ENCODE measurements at places on chromosomes 1 and 21.

- no peak for DNase-seq
Observed at GRCh38 chr1:32438136-32438535, 26.7 kb upstream of the ZBTB8B start.

DNA sequence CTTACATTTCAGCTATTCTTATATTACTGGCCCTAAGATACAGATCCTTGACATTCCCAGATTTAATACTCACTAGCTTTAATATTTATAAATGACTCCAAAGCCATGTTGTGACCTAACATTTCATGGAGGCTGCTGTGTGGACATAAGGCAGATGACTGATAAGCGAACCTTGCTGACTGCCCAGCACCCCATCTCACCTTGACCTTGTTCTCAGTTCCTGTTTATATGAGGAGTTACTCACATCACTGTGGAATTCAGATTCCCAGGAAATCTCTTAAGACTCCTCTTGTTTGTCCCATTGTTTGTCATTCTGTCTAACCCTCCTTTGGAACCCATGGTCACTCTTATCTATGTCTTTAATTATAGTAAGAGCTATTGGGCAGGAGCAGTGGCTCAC lies 21.9 kb downstream of the RAB3B start:
- DNase-seq = no peak

DNA sequence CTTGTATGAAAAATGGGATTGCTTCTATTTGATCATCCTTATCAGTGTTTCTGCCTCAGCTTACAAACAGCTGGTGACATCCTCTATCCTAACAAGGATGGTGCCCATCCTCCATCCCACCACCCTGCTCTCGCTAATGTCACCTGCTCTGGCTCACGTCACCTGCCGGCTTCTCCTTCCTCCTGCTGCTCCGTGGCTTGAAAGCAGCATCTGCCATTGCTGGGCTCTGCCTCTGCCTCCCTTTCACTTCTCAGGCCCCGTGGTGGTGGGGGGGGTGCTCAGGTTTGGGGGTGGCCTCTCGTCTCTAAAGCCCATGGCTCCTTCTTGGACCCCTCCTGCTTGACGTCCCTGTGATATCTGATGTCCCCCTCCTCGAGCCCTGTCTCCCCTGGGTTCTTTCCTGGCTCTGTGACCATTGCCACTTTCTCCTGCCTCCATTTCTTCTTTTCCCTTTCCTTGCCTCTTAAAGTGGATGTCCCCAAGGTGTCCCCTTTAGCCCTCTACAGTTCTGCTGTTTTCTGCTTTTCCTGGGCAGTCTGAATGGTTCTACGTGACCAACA lies 135.5 kb upstream of the ERRFI1 start:
- DNase-seq = no peak

DNA sequence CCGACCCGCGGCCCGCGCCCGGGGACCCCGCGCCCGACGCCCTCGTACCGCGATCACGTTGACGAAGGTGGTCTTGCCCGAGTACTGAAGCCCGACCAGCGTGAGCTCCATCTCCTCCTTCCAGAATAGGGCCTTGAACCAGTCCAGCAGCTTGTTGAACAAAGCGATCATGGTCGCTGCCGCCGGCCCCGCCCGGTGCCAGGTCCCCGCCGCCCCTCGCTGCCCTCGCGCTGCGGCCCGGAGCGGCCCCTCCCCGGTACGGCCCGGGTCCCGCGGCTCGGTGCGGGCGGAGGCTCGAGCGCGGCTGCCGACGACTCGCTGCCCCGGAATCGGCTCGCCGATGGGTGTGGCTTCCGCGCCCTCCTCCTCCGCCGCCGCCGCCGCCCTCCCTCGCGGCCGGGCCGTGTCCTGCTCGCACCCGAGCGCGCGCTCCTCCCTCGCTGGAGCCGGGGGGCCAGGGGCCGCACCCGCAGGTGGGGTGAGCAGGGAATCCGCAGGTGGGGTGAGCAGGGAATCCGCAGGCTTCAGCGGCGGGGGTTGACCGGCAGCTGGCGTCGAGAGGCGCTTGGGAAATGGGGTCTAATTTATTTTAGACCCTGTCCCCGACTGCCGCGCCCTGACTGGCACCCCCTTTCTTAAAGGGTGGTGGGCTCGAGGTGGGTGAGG lies at the start of gene ARL8A:
ARL8A (minus strand) TSS at position 336 of the 666 bp plus-strand sequence; CDS start at position 171, 165 bp downstream.
- peak; percentile 53 for DNase-seq

- DNase-seq = no peak
Observed at GRCh38 chr1:21742578-21742977, 40.4 kb downstream of the USP48 start.

DNA sequence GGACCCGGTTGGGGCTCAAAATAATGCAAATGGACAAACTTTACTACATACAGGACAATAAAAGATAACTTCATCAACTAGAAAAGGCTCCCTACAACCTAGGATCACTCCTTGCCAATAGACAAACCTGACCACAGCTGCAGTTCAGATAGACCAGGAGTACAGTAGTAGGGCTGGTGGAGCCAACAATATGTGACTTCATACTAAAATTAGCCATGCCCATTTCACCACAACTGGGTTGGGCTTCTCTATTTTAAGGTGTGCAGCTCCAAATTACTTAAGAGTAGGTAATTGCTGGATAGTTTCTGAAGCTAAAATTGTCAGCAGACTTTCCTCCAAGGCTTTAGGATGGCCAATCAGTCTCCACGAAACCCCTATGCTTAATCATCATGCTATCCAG lies 3.9 kb downstream of the DENND1B start:
- no peak for DNase-seq

DNA sequence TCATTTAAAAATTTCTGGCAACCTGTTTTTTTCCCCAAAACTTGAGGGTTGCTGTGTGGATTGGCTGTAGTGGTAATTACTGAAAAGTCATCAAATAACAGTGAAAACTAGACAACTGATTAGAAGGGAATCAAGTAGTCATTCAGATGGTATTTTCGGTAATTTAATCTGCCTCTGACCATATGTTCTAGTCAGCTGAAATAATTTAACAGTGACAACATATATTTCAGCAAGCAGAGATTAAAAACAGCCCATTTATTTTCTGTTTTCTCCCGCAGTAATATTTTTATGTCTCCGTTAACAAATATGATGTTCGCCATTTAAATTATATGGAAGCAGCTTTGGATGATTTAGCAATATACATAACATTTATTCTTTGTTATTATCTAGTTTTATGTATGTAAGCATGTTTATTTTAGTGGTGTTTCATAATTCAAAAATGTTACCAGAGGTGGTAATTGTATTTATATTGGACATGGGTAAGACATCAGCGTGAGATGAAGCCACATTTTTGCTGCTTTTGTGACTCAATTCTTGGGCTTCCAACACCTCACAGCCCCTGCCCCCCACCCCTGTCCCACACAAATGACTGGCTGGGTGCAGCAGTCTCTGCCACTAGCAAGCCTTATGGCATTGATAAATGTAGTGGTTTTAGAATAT lies 104.4 kb downstream of the GALNT2 start:
- DNase-seq = no peak

DNA sequence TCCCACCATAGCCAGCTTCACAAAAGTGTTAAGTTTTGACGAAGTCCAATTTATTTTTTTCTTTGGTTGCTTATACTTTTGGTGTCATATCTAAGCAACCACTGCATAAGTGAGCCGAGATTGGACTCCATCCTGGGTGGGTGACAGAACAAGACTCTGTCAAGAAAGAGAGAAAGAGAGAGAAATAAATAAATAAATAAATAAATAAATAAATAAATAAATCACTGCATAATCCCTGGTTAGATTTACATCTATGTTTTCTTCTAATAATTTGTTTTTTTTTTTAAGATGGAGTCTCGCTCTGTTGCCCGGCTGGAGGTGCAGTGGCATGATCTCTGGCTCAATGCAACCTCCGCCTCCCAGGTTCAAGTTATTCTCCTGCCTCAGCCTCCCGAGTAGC lies 18.3 kb upstream of the ZFYVE9 start:
- DNase-seq = no peak

GRCh38 chr1:51100264-51100880 lies 1.7 kb upstream of the C1orf185 start:
- DNase-seq = no peak

- DNase-seq = no peak
Observed at GRCh38 chr1:93253516-93253915, 73.0 kb downstream of the CCDC18 start.

DNA sequence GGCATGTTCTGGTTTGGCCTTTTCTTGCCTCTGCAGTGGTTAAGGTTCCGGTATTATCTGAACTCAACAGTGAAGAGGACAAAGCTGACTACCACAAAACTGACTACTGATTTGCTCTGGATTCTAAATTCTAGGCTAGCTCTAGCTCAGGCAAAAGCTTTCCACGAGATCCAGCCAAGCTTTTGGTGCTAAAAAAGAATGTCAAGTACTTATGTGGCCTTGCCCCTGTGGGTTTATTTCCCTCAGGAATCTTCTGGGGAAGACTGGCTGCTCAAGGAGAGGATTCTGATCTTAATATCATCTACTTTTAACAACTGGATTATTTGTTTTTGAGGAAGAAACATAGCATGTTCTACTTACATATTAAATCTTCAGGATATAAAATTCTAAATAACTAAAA lies 26.1 kb upstream of the MTMR11 start:
- no peak for DNase-seq

- DNase-seq = no peak
Observed at GRCh38 chr1:111571987-111572386, 47.6 kb upstream of the RAP1A start.

GRCh38 chr1:168097921-168098528 lies 38.7 kb downstream of the GPR161 start:
- DNase-seq = no peak

DNA sequence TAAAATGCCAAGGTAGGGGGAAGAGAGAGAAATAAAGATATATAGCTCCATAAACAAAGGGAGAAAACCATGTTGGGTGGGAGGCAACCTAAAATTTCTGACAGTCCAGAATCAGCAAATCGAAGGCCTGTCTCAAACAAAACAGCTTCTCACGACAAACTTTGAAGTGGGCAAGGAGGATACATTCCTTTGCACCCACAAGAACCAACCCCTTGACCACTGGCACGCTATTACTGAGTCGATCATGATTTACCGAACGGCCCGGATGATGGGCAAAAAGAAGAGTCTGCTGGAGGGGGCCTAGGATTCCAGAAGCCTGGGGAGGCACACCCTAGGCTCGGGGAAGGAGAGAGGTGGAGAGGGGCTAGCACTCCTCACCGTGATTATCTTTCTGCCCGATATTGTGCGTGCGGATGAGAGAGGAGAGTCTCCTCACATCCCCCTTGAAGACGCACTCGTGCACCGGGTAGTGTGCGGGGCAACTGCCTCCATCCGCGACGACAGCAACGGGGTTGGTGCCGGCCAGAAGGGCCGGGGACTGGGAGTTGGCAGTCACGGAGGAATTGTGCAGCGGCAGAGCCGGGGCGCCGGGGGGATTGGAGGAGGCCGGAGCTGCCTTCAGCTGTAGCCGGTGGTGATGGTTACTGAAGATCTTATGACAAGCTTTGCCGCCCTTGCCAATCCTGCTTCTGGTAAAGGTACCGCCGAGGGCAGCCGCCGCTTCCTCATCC lies 756 bp downstream of the ANKRD13C start:
- no peak for DNase-seq

GRCh38 chr1:56249234-56249633 lies 330.1 kb downstream of the PLPP3 start:
- DNase-seq = no peak

DNA sequence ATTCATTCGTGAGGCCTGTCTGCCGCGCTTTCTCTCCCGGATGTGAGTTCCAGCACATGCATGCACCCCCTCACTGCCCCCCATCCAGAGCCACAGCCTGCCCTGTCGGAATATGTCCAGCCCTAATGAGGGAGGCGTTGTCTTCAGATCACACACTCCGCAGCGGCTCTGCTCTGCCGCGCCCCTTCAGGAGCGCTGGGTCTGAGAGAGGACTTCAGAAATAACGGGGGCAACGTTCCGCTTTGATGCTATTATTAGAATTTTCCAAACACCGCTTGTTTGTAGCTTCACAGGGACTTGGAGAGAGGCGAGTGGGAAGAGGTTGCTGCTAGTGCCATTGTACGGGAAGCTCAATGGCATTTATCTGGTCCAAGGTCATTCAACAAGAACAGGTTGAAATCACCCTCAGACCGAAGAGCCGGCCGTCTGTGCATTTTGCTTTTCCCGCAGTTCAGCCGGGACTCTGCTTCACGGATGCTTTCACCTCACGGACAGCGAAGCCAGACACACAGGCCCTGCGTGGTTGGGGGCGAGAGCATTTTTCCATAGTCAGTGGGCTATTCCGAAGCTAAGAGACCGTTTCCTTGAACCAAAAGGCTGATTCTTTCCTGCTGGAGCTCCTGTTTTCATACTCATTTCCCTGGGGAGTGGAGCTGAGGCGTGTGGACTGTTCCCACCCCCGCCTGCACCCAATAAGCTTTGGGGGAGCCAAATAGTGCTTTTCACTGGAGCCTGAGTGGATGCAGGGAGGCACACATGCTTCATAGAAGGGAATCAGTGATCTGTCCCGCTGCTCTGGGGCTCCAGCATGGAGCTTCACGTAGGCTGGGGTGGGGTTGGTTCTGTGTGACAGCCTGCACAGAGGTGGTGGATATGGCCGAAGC lies 69.7 kb downstream of the GALNT2 start:
- DNase-seq = no peak

DNA sequence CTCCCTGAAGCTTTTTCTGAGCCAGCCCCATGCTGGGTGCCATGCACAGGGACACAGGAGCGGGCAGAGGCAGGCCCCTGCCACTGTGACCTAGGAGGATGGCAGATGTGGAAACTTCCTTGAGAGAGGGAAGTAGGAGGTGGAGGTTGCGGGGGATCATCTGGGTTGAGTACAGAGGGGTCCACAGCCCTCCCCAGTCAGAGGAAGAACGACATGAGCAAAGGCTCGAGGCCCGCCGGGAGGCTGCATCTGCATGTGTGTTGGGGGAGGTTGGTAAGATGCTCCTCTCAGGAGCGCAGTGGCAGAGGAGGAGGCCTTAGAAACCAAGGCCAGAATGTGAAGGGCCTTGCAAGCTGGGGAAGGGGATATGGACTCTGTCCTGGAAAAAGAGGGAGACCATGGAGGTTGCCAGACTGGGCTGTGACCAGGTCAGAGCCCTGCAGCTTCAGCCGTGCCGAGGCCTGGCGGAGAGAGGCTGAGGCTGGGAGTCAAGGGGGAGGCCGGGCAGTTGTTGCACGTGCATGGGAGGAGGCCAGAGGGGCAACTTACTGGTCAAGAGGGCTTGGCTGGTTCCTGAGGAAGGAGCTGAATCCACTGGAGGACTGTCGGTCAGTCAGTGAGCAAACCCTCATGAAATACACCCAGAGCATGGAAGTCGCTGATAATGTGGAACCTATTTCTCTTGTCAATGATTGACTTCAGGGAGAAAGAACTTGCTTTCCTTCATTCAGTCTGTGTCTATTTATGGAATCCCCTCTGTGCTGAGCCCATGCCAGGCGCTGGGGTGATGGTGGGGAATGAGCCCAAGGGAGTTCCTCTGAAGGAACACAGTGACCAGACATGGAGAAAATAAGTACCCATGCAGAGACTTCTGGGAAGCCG lies 31.7 kb downstream of the A3GALT2 start:
- no peak for DNase-seq

DNA sequence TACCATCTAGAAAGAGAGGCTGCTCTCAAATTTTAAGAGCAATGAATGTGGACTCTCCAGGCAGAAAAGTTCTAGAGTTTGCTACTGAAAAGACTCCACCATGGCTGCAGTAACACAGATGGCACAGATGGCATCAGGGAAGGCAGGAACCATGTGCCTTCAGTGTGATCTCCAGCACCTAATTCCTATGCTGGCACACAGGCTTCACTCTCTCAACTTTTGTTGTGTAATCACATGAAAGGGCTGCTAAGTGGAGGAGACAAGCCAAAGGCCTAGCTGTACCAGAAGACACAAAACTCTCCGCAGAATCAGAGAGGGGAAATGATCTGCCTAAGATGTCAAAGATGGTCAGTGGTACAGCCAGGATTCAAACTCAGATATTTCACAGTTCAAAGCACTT lies 31.1 kb downstream of the ERI3 start:
- no peak for DNase-seq

GRCh38 chr1:228095938-228096337 lies 7.2 kb downstream of the C1orf35 start:
- DNase-seq = no peak
